Activated CD4-positive, CD25-positive, alpha-beta regulatory T cell treated with anti-CD3 and anti-CD28 coated beads, Interleukin-2, amount 50 U/mL, for 72 hours (primary cell): ENCODE measurements at places on chromosomes 16 and 17.

DNA sequence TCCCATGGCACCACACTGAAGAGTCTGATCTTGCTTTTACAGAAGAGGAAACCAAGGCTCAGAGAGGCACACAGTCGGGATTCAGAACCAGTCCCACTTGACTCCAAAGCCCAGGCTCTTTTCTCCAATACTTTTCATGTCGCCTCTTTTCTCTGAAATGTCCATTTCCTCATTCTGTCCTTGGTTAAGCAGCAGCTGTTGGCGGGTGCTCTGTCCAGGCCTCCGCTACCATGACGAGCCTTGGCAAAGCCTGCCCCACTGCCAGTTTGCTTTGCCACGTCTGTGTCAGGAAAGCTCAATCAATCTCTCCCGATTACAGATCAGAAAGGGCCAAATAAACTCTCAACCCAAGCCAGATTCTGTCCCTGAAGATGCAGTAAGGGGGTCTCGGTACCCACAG lies 9.1 kb upstream of the CEP295NL start:
- no peak for DNase-seq

- DNase-seq = no peak
Observed at GRCh38 chr16:64475627-64476351, 646.1 kb downstream of the CDH11 start.

- peak; percentile 34 for DNase-seq
Observed at GRCh38 chr17:32266389-32267301, 1.0 kb downstream of the RHBDL3 start.

DNA sequence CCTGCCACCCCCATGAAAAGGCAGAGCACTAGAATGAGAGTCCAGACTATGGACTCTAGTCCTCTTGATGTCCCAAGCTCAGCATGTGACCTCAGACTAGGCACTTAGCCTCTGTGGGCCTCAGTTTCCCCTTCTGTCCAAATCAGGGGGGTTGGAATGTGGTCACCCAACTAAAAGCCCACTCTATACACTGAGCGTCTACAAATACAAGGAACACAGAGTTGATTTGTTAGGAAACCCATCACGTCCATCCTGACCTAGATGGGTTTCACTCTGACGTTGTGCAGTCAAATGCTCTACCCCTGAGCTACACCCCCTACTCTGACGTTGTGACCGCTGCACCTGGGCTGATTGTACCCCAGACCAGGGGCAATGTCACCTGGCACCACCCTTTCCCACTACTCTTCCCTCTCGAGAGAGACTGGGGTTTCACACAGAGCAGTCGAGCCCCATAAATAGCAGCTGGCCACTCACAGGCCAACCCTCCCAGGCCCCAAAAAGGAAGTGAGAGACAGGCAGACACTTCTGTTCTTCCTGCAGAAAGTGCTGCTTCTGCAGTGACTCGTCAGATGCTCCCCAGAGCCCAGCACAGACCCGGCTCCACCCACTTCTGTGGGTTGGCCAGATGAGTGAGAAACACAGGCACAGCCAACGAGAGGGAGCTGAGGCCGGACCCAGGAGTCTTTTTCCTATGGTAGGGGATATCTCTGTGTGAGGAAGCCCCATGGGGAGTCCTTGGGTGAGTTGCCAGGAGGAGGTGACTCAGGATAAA lies 16.1 kb upstream of the TNFRSF13B start:
- peak; percentile 65 for DNase-seq

- DNase-seq = peak; percentile 15
Observed at GRCh38 chr17:77831474-77832179, 126.9 kb upstream of the TNRC6C start.

DNA sequence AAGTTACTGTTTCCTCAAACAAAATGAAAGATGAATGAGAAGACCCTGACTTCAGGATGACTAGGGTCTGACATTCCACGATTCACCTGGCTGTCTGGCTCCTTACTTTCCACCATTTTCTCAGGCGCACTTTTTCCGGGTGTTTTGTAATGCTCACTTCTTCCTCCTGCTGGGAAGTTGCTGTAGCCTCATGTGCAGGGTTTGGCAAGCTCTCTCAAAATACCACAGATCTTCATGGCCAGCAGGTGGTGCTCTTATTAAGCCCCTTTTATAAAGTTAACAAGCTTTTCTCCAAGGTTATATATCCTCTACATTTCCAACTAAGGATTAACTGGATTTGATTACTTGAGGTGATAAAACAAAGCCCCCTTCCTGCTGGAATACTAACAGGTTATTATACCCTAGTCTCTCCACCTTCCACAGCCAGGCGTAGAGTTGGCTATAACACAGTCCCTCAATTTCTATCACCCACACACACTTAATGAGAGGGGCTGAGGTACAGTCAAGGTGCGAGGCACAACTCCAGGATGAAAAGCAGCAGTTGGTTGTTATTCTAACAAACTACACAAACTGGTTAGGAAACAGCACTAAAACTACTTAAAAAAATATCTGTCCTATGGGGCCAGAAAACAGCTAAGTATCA lies 45.4 kb downstream of the STH start:
- DNase-seq = no peak

DNA sequence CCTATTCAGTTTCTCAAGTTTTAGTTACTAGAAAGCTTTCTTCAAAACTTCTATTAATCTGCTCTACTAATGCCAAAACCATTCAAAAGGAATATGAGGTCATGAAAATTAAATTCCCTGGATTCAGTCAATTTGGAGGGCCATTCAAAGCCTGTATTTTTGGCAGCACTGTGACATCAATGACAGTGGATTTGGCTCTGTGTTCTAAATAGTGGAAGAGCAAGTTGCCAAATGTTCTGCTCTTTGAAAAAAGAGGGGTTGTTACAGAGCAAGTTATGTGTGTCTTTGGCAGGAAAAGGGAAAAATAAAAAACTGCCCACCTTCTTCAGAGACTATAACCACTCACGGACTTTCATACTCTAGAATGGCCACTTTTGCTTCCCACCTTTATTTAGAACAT lies 3.2 kb upstream of the C16orf46 start:
- no peak for DNase-seq

DNA sequence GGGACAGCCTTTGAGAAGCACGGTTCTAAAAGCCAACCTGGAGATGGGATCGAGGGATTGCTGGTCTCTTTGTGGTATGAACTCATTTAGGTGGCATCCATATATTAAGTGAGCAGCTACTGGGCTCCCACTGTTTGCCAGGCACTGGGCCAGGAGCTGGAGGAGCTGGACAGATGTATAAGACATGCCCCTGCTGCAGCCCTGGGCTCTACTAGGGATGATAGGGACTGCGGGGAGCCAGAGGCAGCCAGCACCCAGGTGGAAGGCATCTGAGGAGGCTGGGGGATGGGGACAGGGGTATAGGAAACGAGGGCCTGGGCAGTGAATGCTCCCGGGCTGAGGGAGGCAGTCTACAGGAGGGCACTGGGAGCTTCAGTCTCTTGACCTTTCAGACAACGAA lies 53.0 kb upstream of the MEAK7 start:
- DNase-seq = no peak

DNA sequence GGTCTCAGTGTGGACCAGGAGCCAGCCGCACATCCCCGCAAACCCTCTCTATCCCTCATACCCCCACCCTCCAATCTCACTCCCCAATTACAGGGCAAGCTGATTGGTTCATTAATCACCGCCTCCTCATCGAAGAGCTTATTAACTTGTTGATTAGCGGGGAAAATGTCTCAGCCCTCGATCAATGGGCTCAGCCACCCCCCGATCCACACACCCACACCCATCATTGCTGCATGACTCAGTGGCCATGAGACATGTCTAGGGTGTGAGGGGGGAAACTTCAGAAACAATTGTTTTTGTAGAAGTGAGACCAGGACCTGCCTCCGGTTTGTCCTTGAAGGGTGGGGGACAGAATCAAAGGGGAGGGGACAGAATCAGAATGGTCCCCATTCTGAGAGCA lies 2.5 kb upstream of the PYY start:
- no peak for DNase-seq

DNA sequence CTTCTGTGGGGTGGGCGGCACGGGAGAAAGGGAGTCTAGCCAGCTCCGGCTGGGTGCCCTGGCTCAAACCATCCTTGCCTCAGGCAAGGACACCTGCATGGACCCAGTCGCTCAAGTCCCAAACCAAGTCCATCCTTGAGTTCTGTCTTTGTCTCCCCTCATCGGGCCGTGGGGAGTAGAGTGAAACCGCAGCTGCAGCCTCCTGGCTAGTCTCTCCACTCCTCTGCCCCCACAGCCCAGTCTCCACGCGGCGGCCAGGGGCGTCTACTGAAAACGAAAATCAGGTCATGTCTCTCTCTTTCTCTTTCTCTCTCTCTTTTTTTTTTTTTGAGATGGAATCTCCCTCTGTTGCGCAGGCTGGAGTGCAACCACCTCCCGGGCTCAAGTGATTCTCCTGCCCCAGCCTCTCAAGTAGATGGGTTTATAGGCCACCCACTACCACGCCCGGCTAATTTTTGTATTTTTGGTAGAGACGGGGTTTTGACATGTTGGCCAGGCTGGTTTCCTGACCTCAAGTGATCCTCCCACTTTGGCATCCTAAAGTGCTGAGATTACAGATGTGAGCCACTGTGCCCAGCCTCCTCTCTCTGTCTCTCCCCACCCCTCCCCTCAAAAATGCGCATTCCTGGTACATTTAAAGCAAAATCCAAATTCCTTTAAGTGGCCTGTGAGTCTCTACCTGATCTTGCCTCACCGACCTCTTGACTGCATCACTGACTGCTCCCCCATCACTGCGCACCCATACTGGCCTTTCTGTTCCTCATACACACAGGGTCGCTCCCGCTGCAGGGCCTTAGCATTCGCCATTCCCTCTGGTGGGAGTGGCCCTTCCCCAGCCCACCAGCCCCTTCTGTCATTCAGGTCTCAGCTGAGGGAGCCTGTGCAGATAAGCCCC lies 17.7 kb upstream of the RMI2 start:
- no peak for DNase-seq

DNA sequence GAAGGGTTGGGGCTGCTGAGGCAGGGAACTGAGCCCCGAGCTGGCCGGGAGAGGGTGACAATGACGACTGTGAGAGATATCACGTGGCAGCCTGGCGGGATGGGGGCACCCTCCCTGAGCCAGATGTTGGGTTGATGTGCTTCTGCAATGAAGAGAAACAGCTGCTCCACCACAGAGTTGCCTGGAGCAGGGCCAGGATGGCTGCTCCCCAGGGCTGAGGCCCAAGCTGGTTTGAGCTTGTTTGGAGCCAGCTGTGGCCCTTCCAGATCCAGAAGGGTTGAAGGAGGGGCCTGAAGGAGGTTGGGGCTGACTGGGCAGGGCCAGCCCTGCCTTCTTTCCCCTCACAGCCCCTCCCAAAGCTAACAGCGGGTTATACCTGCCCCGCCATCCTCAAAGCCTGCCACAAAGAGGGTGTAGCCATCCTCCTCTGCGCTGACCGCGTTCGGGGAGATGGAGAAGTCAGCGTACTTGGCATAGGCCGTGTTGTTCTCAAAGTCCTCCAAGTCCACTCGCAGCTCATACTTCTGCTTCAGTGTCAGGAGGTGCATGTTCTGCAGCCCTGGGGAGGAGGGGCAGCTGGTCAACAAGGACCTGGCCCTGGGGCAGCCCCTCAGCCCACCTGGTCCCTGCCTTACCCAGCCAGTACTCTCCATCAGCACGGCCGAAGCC lies 2.1 kb downstream of the MFAP4 start:
- no peak for DNase-seq

GRCh38 chr17:78142119-78142861 lies 3.9 kb upstream of the C17orf99 start:
- no peak for DNase-seq
